ENCODE measurements at places on chromosomes 11 and 22.

DNA sequence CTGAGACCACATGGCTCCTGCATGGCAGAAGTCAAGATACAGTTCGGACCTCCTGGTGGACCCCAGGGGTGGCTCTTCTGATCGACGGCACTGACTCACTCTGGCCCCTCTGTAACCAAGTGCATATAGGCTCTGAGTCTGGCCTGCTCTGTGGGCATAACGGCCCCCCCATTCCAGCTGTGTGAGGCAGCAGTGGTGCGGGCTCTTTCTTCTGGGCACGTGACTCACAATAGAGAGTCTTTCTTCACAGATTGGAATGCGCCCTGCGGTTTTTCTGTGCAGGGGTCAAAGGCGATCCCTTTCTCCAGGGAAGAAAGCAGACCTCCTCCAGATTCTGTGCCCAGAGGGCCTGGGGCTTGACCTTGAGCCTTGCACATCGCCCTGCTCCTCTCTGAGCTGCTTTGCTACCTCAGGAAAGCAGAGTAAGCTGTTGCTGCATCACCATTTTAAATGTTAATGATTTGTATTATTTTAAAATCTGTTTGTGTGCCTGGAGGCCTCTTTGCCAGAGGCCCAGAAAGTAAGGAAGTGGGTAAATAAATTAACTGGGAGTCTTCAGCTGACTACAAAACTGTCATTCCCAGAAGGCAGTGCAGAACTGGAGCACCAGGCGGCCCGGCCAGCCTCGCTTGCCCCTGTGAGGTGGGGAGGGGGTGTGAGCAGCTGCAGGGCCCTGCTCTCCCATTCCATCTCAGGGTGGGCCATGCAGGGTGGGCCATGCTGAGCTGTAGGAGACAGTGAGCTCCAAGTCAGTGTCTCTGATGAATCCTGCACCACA lies 199.0 kb downstream of the GRIK4 start:
- peak; percentile 93 for DNase-seq

GRCh38 chr22:23219822-23220484 lies 39.6 kb downstream of the BCR start:
- peak; percentile 75 for DNase-seq

GRCh38 chr11:133503776-133504175 lies 28.5 kb downstream of the OPCML start:
- DNase-seq = no peak

DNA sequence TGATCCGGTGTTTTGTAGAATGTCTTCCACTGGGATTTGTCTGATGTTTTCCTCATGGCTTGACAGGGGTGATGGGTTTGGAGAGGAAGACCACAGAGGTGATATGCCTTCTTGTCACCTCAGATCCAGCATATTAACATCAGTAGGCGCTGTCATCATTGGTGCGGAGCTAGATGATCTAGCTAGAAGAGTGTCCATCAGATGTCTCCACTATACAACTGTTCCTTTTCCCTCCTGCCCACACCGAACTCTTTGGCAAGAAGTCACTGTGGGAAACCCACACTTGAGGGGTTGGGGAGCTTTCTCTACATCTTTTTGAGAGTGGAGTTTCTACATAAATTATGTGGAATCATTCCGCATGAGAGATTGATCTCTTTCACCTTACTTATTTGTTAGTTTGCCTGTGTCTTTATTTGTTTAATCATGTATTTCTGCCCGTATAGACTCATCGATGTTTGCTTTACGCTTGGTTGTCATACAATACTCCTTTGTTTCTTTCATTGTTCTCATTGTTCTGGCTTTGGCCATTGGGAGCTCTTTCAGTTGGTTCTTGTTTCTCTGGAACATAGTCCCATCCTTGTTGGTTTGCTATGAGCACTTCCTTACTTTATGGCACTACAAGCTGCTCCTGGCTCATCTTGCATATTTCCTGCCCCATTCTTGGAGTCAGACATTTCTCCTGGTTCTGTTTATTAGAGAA lies 1420.3 kb downstream of the BRD1 start:
- DNase-seq = no peak

- peak; percentile 63 for DNase-seq
Observed at GRCh38 chr11:35064114-35064800, 74.7 kb upstream of the CD44 start.

DNA sequence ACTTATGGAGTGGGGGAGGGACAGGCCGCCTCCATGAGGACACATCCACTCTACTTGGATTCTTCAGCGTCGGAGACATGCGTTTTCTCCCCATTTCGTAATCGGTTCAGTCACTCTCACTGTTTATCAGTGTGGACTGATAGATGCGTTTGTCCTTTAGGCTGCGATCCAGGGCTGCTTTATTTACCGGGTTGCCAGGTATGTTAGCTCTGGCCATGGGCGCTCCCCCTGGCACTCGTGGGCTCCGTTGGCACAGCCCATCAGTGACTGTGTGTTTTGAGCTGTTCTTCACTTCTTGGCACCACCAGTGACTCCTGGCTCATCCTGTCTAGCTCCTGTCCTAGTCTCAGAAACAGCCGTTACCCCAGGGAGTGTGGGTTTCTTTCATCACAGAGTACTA lies 1203.3 kb downstream of the BRD1 start:
- no peak for DNase-seq

DNA sequence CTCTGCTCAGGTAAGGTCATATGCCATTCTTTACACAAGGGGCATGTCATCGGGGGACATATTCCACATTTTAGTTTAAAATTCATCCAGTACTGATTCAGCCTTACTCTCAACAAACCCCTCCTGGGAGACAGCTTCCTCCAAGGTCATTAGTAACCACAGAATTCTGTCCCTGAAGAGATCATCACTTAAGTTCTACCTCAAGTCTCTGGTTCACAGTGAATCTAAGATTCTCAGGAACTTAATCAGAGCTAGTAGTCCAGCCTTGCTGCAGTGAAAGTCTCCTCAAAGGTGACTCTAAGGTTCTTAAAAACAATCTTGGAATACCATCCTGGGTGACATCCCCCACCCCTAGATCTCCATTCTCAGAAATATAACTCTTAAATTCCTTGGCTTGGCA lies 18.9 kb upstream of the GDPD4 start:
- no peak for DNase-seq
